ENCODE measurements at places on chromosomes 3 and 15. TPM values are rescaled to one million over a fixed set of nuclear protein-coding genes. Genes with fewer than 3 reads are reported as not detected.

GRCh38 chr15:69096196-69096595 is 64.2 kb upstream of the GLCE start:
- DNase-seq: no peak

GRCh38 chr3:99842826-99843589 is 25.3 kb downstream of the CMSS1 start:
- DNase-seq: no peak

DNA sequence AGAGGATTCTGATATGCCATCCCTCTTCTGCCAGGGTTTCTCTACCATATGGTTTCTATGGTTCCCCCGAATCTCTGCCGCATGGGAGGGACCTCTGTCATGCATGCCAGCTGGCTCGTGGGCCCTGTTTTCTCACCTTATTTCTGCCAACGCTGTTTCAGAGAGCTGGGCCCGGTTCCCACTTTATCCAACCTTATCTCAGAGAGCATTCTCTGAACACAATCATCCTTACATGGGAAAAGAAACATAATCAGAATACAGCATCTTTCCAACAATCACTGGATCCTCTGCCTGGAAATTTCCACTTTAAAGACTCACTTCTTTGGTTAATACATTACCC is 234.5 kb upstream of the ZBTB20 start:
- no peak for DNase-seq

DNA sequence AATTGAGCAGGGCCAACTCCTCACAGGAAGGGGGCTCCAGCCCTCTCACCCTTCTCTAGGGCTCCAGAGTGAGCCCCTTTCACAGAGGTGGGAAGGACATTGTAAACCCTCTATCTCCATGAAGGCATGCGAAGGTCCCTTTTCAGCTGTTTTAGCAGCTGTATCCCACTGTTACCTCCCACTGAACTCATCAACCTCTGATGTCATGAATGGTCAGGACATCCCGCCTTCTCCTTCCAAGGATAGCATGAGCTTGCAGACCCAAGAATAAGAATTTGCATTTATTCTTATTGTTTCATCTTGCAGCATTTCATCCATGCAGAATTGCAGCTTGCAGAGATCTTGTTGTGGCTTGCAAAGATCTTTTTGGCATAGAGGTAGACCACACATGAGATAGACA is 24.3 kb upstream of the FGD5 start:
- DNase-seq: peak; percentile 8

DNA sequence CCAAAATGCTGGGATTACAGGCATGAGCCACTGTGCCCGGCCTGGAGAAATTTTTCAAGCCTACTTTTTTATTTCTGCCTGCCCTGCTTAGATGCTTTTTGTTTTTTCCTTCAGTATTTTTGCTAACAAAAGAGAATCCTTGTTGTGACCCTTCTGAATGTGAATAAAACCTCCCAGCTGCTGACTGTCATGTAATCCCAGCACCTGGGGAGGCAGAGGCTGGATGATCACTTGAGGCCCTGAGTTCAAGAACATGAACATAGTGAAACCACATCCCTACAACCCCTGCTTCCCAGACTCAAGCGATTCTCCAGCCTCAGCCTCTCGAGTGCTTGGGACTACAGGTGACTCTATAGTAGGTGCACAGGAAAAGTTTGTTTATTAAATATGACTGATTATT is 84.9 kb downstream of the SOX2 start:
- no peak for DNase-seq

DNA sequence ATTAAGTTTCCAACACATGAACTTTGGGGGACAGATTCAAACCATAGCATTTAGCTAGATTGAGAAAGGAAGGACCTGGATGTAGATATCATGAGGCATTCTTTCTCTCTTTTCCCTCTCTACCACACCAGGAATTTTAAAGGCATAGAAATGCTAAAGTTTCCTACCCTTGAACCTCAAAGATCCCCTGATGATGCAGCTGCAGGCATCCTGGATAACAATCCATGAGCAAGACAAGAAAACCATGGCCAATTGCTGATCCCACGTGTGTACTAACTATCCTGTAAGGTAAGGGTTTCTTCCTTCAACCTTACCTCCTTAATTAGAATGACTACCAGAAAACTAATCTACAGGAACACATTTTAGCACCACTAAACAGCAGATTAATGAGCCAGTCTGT is 36.8 kb downstream of the CPNE4 start:
- no peak for DNase-seq

DNA sequence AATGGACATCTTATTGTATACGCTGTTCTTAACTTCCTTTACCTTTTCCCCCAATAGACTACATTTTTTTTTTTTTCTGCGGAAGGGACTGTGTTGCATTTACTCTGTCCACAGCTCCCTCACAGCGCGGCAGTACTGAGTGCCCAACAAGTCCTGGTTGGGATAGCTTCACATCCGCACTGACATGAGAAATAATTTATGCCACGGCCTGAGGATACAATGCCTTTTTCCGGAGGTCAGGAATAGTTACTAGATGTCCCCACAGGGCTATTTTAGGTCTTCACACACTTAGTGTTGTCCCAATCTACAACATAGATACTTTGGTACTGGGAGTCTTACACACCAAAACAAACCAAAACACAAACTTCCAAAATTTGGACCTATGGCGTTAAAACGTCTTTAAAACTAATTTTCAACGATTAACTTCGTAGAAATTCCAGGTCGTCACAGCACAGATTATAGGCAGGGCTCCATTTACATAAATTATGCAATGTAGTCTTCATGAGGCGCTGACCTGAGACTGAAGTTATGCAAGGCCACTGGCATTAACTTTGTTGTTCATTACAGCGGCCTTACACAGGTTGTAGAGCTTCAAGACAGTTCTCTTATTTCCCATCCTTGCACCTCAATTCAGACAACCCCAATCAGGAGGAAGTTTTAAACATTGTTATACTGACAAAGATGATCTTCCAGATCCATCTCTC is 989 bp upstream of the PPIB start:
- DNase-seq: no peak

DNA sequence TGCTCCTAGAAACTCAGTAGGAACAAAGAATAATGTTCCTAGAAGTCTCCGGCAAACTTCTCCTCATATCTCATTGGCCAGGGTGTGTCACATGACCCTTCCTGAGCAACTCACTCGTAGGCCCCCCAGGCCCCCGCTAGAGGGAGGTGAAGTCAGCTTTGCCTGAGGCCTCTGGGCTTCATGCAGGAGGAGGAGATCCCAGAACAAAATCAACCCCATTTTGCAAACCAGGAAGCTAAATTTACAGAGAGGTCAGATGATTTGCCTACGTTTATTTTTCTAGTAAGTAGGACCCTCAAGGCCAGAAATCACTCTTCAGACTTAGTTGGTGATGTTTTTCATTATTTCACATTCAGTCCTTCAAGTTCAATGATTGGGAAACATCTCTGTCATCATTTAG is 99.1 kb downstream of the SSR3 start:
- DNase-seq: no peak

- no peak for DNase-seq
Observed at GRCh38 chr3:130506031-130506430, 10.9 kb upstream of the COL6A6 start.

Gene MKRN3
- not detected for total RNA-seq

Gene TP63
- total RNA-seq: 0.19 TPM

Gene GOLGA8T
- total RNA-seq: not detected

Gene CLDN16
- not detected for total RNA-seq

Gene SPINK8
- total RNA-seq: not detected

Gene UROC1
- total RNA-seq: not detected

Data from posterior vena cava (tissue), 2 donors.